ENCODE measurements at places on chromosomes 6 and 20.
A peak's percentile ranks its signal among the peaks of the same experiment; 100 is the strongest.

DNA sequence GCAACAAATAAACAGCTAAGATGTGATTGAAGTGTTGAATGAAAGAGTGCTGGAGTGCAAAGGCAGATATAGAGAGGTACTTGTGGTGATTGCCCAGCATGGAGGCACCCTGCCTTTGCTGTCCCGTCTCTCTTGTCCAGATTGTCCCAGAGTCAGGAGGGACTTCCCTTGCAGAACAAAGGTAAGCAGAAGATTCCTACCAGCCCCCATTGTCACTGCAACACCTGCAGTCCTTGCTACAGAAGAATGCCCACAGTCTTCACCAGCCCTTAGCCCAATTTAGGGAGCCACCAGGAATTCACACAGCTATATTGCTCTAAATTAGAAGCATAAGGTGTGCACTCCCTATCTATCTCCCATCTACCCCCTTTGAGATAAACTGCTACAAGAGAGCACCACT lies 491.8 kb downstream of the KIF16B start:
- no peak for DNase-seq

DNA sequence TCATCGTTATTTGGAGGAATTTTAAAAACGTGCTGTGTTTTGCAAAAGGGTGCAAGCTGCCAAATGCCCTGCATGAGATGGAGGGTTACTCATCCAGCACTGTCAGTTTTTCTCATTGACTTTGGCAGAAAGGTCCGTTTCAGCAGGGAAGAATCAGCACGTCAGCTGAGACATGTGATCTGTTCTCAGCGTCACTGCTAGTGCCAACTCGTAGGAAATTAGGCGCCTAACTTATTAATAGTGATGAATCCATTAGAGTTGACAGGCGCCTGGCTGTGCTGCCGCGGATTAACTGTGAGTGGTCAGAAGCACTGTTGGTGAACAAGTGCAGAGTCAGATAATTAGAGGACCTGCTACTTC lies 175.5 kb upstream of the FOXQ1 start:
- DNase-seq = peak; percentile 59

- DNase-seq = no peak
Measured at GRCh38 chr6:144362042-144363018, 77.2 kb downstream of the UTRN start.

DNA sequence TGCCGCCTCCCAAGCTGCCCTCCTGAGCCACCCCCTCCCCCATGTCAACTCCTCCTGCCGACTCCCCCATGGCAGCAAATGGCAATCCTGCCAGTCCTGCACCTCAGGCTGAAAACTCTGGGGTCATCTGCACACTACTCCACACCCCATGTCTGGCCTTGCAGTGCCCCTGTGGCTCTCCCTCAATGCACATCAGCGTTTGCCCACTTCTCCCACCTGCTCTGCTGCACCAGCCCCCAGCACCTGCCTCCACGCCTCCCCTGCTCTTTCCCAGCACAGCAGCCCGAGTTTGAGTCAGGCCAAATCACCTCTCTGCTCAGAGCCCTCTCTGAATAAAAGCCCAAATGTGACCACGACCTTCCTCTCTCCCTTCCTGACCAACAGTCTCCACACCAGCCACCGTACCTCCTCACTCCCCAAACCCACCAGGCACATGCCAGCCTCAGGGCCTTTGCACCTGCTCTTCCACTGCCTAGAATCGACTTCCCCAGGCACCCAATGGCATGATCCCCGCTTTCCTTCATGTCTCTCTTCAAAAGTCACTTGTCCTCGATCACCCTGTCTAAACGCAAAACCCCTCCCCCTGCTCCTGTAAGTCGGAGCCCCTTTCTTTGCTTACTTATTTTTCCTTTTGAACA lies 4.3 kb downstream of the PXDC1 start:
- DNase-seq = no peak

DNA sequence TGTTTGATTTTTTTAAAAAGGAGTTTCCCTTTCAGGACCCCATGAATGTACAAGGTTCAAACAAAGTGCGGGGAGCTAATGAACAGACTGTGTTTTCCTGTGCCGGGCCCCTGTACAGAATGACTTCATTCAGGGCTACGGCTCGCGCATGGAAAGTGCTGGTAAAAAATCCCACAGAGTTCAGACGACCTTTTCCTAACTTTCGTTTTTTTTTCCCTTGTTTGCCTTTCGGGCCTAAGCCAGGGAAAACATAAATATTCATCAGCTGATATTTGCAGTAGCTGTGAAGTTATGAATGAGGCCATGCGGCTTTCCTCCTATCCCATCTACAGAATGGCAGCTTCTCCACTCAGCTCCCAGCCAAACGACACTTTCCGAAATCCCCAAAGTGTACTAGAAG lies 74.0 kb downstream of the HAO1 start:
- no peak for DNase-seq

DNA sequence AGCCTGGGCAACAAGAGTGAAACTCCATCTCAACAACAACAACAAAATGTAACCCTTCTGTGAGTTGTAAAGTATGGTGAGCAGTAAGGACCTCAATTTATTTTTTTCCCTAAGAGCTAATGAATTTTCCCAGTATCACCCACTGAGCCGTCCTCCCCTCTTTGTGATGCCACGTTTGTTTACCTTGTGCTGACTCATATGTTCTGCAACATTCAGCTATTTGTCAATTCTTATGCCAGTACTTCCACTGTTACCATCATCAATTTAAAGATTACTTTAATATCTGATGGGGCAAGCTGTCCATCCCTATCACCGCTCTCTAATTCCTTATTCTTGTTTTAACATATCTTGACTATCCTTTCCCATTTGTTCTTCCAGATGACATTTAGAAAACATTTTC lies 37.5 kb downstream of the MAK start:
- DNase-seq = no peak

GRCh38 chr6:123788319-123788718 lies 15.3 kb upstream of the NKAIN2 start:
- no peak for DNase-seq

- DNase-seq = no peak
Measured at GRCh38 chr6:67870321-67870720, 764.8 kb upstream of the ADGRB3 start.

GRCh38 chr20:708956-709355 lies 33.4 kb upstream of the SCRT2 start:
- no peak for DNase-seq

DNA sequence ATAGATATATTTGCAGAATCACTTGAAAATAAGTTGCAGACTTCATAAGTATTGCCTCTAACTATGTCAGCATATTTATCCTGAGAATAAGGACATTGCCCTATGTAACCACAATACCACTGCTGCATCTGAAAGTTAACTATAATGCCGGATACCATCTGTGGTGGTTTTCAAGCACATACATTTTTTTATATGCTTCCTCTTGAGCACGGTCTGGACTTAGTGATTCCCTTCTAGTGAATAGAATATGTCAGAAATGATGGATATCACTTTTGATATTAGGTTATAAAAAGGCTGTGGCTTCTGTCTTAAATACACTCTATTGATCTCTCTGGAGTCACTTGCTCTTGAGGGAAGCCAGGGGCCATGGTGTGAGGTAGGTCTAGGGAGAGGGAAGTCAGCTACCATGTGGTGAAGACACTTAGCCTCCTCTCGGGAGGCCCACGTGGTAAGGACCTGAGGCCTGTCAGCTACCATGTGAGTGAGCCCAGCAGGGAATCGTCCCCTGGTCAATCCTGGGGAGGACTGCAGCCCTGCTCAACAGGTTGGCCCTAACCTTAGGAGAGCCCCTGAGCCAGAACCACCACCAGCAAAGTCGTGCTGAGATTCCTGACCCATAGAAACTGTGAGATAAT lies 57.5 kb downstream of the CCDC170 start:
- no peak for DNase-seq

- no peak for DNase-seq
Measured at GRCh38 chr6:56875523-56875922, 79.4 kb upstream of the BEND6 start.

- DNase-seq = no peak
Measured at GRCh38 chr6:5053038-5053437, 32.1 kb upstream of the PPP1R3G start.

- DNase-seq = peak; percentile 20
Measured at GRCh38 chr20:2693286-2694007, 867 bp downstream of the EBF4 start.

- DNase-seq = no peak
Measured at GRCh38 chr20:8489094-8489883, 357.2 kb downstream of the PLCB1 start.

- DNase-seq = no peak
Measured at GRCh38 chr6:114453737-114454276, 111.0 kb upstream of the HS3ST5 start.

DNA sequence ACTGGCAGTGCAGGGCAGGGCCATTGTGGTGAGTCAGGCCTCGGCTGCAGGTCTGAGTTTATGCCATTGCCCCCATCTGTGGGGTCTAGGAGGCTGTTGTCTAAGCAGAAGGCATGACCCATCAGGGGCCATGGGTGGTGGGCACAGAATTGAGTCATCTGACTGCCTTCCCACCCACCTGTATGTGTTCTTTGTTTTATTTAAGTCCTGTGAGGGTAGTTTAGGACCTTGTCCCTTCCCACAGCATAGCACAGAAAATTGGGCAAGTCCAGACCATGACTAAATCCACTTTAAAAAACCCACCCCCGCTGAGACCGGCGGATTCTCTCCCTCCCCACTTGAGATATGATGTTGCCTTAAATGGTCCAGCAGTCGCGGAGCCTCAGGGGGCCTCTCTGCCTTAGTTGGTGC lies 40.3 kb downstream of the ERMARD start:
- DNase-seq = no peak

GRCh38 chr20:35837577-35838195 lies 65.9 kb downstream of the PHF20 start:
- DNase-seq = no peak

- DNase-seq = no peak
Measured at GRCh38 chr20:34532320-34532719, 16.1 kb downstream of the DYNLRB1 start.

DNA sequence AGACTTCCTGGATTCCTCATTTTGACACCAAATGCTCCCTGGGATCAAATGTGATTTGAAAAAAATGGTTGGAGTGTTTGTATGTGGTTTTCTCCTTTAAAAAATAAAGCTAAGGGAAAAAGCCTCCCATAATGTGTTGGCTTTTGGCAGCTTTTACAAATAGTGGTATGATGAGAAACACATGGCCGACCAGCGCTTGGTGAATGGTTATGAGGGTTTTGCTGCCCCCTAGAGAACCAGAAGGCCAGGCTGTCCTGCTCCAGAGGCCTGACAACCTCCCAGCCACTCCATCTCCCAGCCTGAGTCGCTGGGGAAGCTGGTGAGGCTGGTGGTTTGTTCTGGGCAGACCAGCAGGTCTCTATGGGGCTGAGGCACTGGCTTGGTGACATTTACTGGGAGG lies 69.3 kb downstream of the CLIC5 start:
- peak; percentile 10 for DNase-seq

- DNase-seq = no peak
Measured at GRCh38 chr20:19901226-19901625, 115.9 kb upstream of the NAA20 start.

- no peak for DNase-seq
Measured at GRCh38 chr6:147176795-147177194, 27.4 kb upstream of the STXBP5 start.

DNA sequence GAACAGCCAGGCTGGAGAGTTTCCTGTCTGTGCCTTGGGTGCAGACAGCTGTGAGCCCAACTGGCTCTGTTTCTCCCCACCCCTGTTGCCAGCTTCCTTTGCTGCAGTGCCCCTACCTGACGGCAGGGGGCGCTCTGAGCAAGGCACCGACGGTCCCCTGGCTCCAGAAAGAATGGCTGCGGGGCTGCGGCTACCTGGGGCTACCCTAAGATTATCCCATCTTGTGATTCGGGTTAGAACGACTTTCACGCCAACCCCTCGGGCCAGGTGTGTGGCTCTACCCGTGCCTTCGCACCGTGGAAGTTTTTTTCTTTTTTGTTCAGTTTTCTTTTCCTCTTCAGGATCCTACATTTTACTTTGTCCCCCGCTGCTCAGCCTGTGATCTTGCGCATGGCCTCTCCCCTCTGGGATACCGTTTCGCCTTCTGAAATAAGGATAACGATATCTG lies 33.4 kb upstream of the AAR2 start:
- peak; percentile 48 for DNase-seq

- DNase-seq = no peak
Measured at GRCh38 chr6:135159531-135159930, 21.6 kb upstream of the MYB start.

DNA sequence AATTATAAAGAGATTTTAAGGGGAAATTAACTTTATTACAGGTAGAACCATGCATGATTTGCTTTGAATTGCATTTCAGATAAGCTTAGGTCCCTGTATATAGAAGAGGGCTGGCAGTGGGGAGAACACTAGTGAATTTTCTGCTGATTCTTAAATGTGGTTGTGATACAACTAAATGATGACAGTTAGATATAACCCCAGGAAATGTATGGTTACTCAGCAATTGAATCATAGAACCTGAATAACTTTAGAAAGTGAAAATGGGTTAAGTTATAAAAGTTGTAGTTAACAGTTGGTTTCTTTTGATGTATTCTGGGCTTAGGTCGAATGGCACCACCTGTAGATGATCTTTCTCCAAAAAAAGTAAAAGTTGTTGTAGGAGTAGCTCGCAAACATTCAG lies 70.1 kb downstream of the PHF3 start:
- no peak for DNase-seq

GRCh38 chr20:25011831-25012241 lies 19.3 kb upstream of the APMAP start:
- DNase-seq = no peak

DNA sequence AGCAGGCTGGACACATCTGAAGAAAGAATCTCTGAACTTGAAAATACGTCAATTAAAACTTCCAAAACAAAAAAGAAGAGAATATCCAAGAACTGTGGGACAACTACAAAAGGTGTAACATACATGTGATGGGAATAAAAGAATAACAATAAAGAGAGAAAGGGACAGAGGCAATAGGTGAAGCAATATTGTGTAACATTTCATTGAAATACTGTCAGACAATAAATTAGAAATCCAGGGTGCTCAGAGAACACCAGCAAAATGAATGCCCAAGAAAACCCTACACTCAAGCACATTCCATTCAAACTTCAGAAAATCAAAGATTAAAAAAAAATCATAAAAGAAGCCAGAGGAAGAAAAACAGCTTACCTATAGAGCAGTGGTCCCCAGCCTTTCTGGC lies 33.6 kb upstream of the ASF1A start:
- DNase-seq = no peak

GRCh38 chr6:134272374-134272773 lies 45.5 kb downstream of the SGK1 start:
- no peak for DNase-seq

GRCh38 chr6:52610745-52611355 lies 34.0 kb upstream of the TRAM2 start:
- DNase-seq = no peak

DNA sequence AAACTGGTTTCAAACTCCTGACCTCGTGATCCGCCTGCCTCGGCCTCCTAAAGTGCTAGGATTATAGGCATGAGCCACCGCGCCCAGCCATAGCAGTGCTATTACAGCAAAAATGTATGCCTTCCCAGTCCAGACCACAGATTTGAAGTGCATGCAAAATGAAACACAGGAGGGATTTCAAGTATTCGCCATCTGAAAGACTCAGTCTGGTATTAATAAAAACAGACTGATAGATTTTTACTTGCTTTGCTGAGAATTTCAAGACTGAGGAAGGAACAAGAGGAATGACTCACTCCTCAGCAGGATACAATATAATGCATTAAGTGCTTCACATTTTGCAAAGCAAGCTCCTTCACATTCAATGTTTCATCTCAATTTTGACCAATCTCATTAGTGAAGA lies 134.9 kb downstream of the TMEM200A start:
- no peak for DNase-seq

- no peak for DNase-seq
Measured at GRCh38 chr20:19212821-19213502, 520 bp downstream of the SLC24A3 start.

GRCh38 chr20:59318201-59318790 lies 17.9 kb downstream of the EDN3 start:
- DNase-seq = no peak

Measured in ACHN (cell line).